SIG-M5 (cell line): ENCODE measurements at places on chromosomes 1 and 21.

GRCh38 chr1:9317591-9318417, 25.1 kb downstream of the SPSB1 start:
- DNase-seq = no peak

DNA sequence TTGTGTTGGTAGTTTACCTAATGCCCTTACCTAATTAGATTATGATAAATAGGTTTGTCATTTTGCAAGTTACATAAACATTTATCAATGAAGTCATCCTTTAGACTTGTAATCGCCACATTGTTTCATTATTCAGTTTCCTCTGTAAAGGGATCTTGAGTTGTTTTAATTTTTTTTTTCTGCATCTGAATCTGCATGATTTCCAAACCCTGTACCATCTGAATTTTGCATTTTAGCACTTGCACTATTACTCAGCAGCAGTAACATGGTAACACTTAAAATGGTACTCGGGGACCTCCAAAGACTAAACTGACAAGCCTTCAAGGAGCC, 12.4 kb downstream of the TARDBP start:
- no peak for DNase-seq

DNA sequence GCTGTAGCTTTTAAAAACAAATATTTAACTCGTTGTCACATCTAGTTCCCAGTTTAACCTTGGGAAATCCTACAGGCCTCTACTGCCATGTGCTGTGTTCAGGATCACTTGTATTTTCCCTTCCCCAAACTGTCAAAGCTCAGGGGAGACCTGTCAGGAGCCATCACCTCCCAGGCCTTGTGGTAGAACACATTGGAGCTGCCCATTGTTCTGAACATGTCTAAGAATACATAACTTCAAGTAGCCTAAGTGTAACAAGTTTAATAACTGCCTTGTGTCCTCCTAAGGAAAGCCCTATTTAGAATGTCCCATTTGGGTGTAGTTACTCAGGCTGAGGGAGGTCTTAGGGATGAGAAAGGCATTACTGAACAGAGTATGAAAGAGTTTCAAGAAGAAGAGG, 28.6 kb upstream of the PIGC start:
- no peak for DNase-seq

GRCh38 chr1:183472488-183473216, at the start of gene SMG7:
SMG7 (plus strand) TSS chr1:183472499; CDS start chr1:183472621, 122 bp downstream.
- no peak for DNase-seq

- DNase-seq = no peak
These were observed 144.9 kb downstream of the HIVEP3 start for GRCh38 chr1:41773842-41774241.

GRCh38 chr21:32021319-32021994, 148.6 kb downstream of the HUNK start:
- DNase-seq = no peak

GRCh38 chr1:160752924-160753323, 13.9 kb downstream of the SLAMF7 start:
- no peak for DNase-seq

DNA sequence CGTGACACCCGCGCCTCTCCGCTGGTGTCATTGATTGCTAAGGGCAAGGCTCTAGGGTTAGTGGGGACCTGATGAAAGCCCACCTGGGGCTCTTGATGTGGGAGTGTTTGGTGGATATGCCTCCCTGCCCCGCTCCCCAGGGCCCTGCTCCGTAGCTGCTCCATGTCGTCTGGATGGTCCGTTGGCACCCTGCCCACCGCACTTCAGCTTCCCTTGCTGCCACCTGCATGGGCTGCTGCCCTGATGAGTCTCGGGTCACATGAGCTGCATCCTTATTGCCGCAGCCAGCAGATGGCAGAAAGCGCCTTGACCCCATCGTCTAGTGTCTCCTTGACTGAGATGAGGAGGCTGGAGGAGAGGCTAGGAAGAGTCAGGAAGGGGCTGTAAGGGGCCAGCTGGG, 439.4 kb downstream of the CAMTA1 start:
- no peak for DNase-seq
